ENCODE measurements at places on chromosomes 12 and 14. TPM values are rescaled to one million over a fixed set of nuclear protein-coding genes. Genes with fewer than 3 reads are reported as not detected.
A peak's percentile ranks its signal among the peaks of the same experiment; 100 is the strongest.

The KLRC2 gene
- polyA plus RNA-seq: not detected

The ACTN1 gene
- 38.3 TPM for polyA plus RNA-seq

The RERG gene
- 4.7 TPM for polyA plus RNA-seq

The BCL11B gene
- polyA plus RNA-seq: 0.86 TPM

The TCL1B gene
- polyA plus RNA-seq: 0.11 TPM

The VRTN gene
- 0.05 TPM for polyA plus RNA-seq

DNA sequence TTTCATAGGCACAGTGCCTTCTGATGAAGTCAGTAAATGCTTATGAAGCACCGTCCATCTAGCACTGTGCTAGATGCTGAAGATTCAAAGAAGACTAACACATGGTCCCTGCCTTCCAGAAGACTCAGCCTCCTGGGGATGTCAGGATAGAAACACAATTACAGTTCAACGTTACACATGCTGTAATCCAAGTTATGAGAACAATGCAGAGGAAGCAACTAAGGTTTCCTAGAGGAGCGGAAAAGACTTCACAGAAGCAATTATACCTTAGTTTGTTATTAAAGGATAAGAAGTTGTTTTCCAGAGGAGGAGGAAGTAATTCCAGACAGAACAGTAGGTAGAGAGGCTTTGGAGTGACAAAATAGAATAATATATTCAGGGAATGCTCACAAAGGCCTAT is 66.9 kb upstream of the FGD4 start:
- no peak for DNase-seq

- DNase-seq: no peak
Measured at GRCh38 chr12:98863167-98863566, 218.1 kb downstream of the APAF1 start.

DNA sequence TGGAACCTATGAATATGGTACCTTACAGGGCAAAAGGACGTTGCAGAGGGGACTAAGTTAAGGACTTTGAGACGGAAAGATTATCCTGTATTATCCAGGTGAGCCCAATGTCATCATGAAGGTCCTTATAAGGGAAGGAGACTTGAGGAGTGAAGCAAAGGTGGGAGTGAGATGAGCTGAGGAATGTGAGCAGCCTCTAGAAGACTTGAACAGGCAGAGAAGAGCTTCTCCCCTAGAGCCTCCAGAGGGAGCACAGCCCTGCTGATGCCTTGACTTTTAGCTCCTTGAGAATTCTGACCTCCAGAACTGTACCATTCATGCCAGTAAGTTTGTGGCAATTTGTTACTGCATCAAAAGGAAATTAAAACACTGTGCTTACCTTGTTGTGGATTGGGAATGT is 41.8 kb upstream of the DCD start:
- DNase-seq: no peak

DNA sequence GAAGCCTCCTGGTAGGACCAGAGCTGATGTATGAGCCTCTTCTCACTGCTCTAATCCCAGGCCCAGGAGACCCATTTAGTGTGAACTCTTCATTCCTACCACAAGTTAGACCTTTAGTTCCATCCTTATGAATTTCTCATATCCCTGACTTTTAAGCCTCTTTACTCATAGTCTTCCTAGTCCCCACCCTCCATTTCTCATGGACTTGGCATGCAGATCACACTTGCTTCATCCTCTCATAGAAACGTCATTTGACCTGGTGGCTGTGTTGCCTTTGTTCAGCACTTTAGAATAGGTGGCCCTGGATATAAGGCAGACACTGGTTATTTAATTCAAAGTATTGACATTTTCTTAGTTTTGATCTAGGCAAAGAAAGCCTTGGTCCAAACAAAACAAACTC is 99.5 kb downstream of the SLC16A7 start:
- DNase-seq: no peak

DNA sequence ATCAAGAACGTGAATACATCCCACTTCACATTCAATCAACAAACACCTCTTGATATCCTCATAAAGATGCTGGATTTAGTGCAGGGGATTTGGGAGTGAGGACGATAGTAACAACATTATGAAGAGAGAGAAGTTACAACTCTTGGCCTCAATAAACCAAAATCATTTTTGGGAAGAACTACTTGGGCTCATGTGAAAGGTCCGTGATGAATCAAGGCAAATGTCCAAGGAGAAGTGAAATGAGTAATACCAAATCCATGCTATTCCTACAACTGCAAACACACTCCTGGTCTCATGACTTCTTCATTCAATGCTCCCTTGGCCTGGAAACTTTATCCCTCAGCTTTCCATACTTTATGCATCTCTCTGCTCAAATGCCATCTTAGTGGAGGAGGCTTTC is 162.0 kb upstream of the LMNTD1 start:
- DNase-seq: peak; percentile 68

DNA sequence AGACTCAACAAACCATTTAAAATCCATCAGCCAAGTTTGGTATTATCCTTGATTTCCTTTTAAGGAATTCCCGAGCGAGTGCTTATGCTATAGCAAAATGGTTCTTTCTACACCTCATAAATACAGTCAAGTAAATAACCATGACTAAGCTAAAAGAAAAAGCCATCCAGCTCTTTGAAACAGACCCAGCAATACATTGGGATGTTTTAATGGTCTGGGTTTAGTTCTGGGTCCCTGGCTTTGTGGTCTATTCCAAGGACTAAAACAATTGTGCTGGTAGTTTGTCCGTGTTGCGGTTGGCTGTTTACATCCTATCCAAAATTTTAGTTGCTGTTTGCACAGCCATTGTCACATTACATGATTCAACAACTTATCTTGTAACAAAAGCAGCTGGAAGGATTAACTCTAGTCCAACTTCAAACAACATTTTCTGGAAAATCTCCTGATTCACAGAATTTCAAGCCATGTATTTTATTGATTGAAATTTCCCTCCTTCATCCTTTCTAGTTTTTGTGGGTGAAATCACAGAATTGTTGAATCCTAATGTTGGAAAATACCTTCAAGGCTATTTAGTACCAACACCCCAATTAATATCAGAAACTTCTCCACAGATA is 19.6 kb downstream of the KLRB1 start:
- DNase-seq: no peak

DNA sequence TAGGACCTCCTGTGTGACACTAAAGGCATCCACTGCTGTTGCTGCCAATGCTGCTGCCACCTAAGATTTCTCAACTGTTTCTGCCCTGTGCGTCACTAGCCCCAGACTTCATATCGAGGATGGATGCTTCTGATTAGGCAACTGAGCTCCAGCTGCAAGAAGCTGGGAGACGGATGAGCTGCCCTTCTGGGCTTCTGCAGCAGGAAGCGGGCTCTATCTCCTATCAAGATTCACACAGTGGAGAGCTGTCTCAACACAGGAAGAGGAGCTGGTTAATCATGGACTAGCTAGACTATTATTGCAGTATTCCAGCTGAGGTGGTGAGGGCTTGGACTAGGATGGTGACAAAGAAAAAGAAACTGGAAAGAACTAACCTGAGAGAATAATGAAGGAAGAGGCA is 59.2 kb upstream of the PELI2 start:
- no peak for DNase-seq

- DNase-seq: no peak
Measured at GRCh38 chr12:49507139-49507538, 31.7 kb upstream of the KCNH3 start.

DNA sequence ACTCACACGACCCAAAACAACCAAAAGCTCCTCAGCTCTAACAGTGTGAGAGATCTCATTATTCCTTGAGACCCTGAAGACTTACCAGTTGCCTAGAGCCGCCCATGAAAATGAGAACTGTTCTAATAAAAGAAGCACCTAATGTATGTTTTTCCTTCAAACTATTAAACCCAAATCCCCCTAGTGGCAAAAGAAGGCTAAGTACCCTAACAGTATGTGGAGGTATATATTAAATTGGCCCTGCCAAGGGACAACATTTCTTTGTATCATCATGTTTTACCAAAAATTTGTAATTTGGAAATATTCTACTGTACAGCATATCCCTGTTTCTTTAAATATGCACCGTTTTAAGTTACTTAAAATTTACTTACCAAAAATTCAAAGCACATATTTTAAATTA is 38.0 kb upstream of the PPFIA2 start:
- DNase-seq: no peak

DNA sequence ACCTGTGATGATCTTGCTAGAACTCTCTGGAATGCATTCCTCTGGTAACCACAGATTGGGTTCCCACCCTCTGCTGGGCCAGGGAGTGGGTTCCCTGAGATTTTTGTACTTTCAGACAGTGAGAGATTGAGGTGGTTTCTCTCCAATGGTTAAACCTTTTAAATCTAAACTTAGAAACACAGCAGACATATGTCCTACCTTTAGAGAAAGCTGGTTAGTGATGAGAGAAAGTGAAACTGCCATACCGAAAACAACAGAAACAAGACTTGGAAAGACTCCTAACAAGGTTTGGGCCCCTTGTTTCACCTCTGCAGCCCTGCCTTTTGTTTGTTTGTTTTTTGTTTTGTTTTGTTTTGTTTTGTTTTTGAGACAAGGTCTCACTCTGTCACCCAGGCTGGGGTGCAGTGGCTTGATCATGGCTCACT is 9.7 kb upstream of the SGPP1 start:
- DNase-seq: no peak

- no peak for DNase-seq
Measured at GRCh38 chr12:121911824-121912585, 6.4 kb upstream of the CFAP251 start.

DNA sequence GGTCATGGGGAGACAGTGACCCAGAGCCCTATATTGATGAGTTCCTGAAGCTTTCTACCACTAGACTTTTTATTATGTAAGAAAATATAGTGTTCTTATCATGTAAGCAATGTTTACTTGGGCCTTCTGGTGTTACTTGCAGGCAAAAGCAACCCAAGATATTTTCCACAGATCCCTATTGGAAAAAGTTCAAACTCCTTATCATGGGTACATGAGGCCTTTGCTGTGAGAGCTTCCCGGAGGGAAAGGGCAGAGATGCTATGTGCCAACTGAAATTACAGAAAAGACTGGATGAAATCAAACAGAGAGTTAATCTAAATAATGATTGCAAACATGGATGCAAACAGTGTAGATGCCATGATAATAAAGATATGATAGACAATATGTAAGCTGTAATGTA is 361.5 kb downstream of the FUT8 start:
- DNase-seq: no peak

GRCh38 chr12:47145188-47145587 is 65.4 kb upstream of the AMIGO2 start:
- no peak for DNase-seq

DNA sequence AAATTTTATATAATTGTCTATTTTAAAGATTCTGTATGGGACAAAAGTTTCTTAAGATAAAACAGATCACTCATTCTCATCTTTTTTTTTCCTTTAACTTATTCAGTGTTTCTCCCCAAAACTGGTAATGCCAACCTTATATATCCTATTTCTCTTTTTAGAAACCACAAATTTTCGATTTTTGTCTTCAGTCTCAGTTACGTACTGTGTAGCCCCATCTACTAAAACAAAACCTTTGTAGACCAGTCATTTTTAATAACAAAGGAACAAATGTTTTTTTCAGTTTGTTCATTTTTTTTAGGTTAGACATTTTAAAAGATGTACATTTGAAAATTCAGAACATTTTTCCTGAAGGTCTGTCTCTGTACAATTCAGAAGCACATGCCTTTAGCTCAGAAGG is 18.2 kb downstream of the PNMA1 start:
- no peak for DNase-seq

DNA sequence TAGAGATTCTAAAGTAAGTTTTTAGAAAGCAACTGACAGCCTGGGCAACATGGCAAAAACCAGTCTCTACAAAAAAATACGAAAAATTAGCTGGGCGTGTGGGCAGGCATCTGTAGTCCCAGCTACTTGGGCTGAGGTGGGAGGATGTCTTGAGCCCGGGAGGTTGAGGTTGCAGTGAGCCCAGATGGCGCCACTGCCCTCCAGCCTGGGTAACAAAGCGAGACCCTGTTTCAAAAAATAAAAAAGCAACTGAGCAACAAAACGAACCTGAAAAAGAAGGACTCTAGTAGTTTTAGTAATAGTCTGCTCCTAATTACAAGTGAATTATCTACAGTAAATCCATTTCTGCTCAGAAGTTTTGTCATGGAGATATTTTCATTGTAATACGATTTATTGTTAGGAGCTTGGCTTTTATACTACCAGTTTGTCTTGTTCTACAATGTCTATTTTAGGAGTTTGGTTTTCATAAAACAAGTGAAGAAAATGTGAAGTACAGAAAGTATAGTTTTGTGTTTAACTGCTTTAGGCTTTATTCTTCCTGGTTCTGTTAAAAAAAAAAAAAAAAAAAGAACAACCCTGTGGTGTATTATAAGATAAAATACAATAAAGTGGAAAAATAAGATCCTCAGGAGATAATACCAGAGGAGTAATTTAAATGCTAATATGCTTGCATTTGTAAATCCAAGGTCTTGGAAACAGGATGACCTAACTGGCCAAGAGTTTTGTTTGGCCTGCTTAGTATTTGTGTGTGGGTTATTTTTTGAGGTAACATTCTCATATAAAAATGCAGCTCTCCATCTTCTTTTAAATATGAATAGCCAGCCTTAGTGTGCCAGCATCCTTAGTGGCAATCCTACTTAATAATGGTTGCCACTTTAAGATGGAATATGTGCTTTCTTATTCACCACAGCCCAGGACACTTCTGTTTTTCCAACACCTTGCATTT is 2.8 kb downstream of the TMX1 start:
- DNase-seq: no peak

DNA sequence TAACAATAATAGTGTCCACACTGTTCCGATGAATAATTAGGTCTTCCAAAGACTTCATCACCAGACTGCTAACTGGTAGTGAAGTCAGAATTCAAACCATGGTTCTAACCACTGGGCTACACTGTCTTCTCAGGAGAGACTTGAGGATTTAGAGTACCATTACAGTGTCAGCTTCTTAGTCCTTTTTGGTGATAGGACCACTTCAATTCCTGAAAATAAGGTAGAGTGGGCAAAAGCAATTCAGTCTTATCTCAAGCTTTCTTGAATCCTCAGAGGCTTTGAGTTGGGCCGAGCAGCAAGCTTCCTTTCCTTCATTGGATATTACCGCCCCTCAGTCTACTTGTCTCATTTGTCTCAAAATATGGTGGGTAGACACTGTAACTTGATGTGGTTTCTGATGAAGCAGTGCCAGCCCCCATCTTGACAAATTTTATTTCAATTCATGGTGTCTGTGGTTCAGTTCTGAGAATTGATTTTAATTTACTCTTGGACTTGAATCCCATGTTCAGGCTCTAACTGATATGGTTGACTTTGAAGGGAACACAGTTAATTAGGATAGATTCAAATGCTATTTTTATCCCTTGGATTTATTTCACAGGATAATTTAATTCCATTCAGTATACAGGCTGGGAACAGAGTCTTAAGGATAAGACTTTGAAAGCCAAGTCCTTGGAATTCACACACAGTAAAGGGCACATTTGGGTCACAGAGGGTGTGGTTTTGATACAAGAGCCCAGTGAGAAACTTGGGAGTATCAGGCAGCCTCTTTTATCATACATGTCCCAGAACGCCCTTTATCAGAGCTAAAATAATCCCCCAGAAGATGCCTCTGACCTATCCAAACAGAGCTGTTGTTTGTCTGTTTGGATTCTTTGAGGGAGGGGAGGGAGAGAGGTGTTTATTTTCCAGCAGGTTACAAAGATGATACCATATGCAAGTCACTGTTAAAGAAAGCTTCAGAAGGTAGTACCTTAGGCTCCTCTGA is 167.3 kb downstream of the PRKCH start:
- DNase-seq: no peak

GRCh38 chr12:92745856-92746550 is 43.2 kb downstream of the PLEKHG7 start:
- DNase-seq: peak; percentile 83

- no peak for DNase-seq
Measured at GRCh38 chr12:94510128-94510527, 50.5 kb upstream of the CEP83 start.

GRCh38 chr14:104784846-104785707 is 10.5 kb downstream of the AKT1 start:
- DNase-seq: no peak

Measured in forelimb muscle (tissue), 1 donor.